ENCODE measurements at places on chromosomes 1 and 21. TPM values are rescaled to one million over a fixed set of nuclear protein-coding genes. Genes with fewer than 3 reads are reported as not detected.

DNA sequence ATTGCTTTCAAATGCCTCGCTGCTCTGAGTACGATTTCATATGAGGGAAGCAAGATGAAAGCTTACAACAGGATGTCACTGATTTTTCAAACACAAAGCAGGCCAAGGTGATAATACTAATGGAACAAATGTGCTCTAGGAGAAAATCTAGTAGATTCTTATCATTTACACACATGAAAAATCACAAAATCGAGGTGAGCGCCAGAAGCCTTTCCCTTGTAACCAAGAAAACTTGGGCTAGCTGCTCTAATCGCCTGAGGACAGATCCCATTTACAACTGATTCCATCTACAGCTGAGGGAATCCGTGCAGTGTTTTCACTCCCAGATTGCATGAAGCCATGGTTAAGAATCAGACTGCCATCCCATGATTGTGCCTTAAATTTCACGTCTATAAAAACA is 117.5 kb downstream of the TM2D1 start:
- DNase-seq, result no peak
- H3K27ac ChIP-seq, result no peak overlapping the region
- H3K4me3 ChIP-seq, result no peak overlapping the region
- H3K36me3 ChIP-seq, result no peaks in the 10 kb centered on the region
- H3K4me1 ChIP-seq, result no peaks in the 10 kb centered on the region

Gene PAQR6
- 4.9 TPM for total RNA-seq

DNA sequence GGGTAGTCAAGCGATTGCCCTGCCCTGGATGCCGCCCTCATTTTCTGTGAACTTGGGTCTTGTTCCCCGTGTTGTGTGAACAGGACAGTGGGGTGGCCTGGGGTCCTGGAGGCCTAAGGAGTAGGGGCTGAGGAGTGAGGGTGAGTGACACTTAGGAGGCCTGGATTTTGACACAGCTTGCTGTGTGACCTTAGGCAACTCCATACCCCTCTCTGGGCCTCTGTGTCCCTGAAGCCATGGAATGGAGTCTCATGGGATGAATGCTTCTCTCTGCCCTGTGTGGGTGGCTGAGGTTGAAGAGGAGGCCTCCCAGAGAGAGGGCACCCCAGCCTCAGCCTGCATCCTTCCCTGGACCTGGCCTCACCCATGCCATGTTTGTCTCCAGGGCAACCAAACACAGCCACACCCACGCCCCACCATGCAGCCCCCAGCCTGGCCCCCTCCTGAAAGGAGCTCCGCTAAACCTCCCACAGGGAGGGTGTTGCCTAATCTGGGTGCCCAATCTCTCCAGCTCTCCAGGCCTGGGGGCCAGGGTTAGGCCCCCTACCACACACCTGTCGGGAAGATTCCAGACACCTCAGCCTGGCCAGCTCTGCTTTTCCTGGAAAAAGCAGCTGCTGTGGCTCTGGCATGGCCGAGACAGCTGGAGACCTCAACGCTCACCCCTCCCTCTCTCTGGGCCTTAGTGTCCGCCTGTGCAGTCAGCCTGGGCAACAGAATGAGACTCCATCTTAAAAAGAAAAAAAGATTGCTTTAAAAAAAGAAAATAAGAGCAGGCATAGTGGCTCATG is 9.9 kb downstream of the MYOM3 start:
- H3K27me3 ChIP-seq, result no peaks in the 10 kb centered on the region
- no peak overlapping the region for H3K27ac ChIP-seq
- H3K4me1 ChIP-seq, result no peaks in the 10 kb centered on the region
- no peaks in the 10 kb centered on the region for H3K36me3 ChIP-seq
- no peak overlapping the region for H3K4me3 ChIP-seq

DNA sequence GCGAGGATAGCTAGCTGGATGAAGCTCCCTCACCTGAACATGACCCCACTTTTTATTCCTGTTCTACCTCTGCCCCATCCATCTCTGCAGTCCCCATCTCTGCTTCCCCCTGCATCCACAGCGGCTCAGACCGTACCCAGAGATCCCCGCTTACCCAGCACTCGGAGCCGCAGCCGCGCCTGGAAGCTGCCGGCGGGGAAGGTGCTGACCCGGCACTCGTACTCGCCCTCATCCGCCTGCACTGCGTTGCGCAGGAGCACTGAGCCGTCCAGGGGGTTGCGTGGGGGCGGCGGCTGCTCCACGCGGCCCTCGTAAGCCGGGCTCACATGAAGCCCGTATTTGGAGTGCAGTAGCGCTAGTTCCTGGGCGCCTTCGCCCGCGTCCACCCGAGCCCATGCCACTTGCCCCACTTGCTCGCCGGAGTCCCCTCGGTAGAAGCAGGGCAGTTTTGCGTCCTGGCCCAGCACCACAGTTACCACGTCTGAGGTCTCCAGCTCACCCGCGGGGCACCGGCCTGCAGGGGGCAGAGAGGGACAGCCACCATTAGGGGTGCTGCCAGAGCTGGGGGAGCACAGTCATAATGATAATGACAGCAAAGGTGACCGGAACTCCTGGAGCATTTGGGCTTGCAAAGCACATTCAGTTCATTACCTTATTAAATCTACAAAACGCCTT is 9.8 kb downstream of the NECTIN4 start:
- H3K4me3 ChIP-seq, result no peak overlapping the region
- H3K27ac ChIP-seq, result no peak overlapping the region
- DNase-seq, result no peak
- H3K27me3 ChIP-seq, result no peaks in the 10 kb centered on the region
- no peaks in the 10 kb centered on the region for H3K36me3 ChIP-seq
- no peaks in the 10 kb centered on the region for H3K4me1 ChIP-seq

Gene SYTL1
- 138 TPM for total RNA-seq

Gene RNU1-2
- total RNA-seq, result 3,337 TPM

GRCh38 chr1:56097713-56098112 is 481.6 kb downstream of the PLPP3 start:
- no peak overlapping the region for H3K27ac ChIP-seq
- no peak overlapping the region for H3K4me3 ChIP-seq
- H3K27me3 ChIP-seq, result no peaks in the 10 kb centered on the region
- H3K4me1 ChIP-seq, result no peaks in the 10 kb centered on the region
- DNase-seq, result no peak
- H3K36me3 ChIP-seq, result no peaks in the 10 kb centered on the region
